Colonic mucosa (tissue), 4 donors: ENCODE measurements at places on chromosomes 16 and 17. TPM values are rescaled to one million over a fixed set of nuclear protein-coding genes. Genes with fewer than 3 reads are reported as not detected.

KRTAP1-4 gene
- total RNA-seq = not detected

RAD51C gene
- total RNA-seq = 13.2 TPM

GRCh38 chr16:75486014-75486675, 9.1 kb downstream of the CHST6 start:
- H3K27ac ChIP-seq = peak overlapping the region; percentile 77
- peaks cover 6% of the 10 kb centered on the region for H3K4me1 ChIP-seq
- DNase-seq = peak; percentile 75

DNA sequence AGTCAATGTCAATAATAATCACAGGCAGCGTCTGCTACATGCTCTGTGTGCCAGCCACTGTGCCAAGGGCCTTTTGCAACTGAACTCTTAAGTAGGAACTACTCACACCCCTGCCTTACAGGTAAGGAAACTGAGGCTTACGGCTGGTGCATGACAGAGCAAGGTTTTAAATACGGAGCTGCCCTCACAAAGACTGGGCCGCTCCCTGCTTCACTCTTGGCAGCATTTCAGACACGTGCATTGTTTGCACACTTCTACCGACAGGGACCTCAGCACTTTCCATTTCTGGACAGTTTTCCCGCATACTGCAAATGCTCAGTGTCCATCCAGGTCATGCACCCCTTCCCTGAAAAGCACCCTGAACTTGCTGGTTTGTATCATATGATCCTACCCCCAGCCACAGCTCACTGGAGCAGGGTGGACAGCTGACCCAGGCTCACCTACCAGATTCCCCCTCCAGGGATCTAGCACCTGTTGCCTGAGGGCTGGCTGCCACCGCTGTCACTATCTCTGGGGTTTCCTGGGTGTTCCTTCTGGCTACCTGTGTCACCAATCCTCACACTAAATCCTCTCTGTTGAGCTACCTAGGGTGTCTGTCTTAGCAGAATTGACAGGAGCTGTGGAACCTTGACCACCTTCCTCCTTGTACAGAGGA, 142.9 kb downstream of the C16orf78 start:
- no peak for DNase-seq
- no peaks in the 10 kb centered on the region for H3K36me3 ChIP-seq
- H3K4me1 ChIP-seq = no peaks in the 10 kb centered on the region
- H3K27ac ChIP-seq = no peak overlapping the region

CCL16 gene
- not detected for total RNA-seq

ALOX15 gene
- total RNA-seq = 0.13 TPM

DNA sequence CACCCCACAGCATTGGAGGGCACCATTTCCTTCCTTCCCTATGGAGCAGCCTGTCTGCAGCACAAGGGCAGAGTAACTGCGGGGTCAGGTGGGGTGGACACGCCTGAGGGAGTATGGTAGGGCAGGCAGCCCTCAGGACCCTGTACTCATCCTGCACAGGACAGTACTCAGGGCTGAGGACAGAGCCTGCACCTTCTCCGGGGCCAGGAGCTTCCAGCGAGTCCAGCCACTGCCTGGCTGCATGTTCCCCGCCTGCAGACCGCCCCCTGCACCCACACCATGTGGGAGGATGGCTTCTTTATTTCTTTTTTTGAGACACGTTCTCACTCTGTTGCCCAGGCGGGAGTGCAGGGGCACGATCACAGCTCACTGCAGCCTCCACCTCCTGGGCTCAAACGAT, 47.6 kb upstream of the CDC42EP4 start:
- no peak overlapping the region for H3K27ac ChIP-seq
- DNase-seq = no peak
- no peaks in the 10 kb centered on the region for H3K4me1 ChIP-seq
- H3K36me3 ChIP-seq = no peaks in the 10 kb centered on the region
- no peaks in the 10 kb centered on the region for H3K27me3 ChIP-seq

GRCh38 chr17:33983824-33984574, 271.1 kb upstream of the CCL2 start:
- H3K27me3 ChIP-seq = no peaks in the 10 kb centered on the region
- no peak for DNase-seq
- no peak overlapping the region for H3K27ac ChIP-seq

GRCh38 chr16:89737341-89738071, 16.2 kb downstream of the ZNF276 start:
- H3K4me3 ChIP-seq = no peak overlapping the region
- no peak for DNase-seq
- no peaks in the 10 kb centered on the region for H3K27me3 ChIP-seq
- H3K27ac ChIP-seq = no peak overlapping the region
- no peaks in the 10 kb centered on the region for H3K4me1 ChIP-seq
- H3K36me3 ChIP-seq = peaks cover 35% of the 10 kb centered on the region

DNA sequence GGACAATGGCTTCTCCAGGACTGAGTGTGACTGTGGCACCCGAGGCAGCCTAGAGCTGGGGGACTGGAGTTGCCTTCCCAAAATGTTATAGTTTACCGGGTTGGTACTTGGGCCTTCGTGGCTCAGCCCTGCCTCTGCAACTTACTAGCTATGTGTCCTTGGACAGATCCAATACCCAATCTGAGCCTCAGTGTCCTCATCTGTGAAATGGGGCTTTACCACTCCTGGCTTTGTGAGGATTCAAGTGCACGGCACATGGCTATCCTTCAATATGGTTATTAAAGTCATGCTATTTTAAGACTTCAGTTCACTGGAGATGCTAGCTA, 9.6 kb downstream of the IRX5 start:
- H3K36me3 ChIP-seq = no peaks in the 10 kb centered on the region
- H3K4me3 ChIP-seq = no peak overlapping the region
- no peak for DNase-seq

GRCh38 chr17:17706140-17707060, 25.1 kb downstream of the RAI1 start:
- H3K27me3 ChIP-seq = no peaks in the 10 kb centered on the region
- H3K27ac ChIP-seq = no peak overlapping the region
- H3K4me1 ChIP-seq = peaks cover 4% of the 10 kb centered on the region
- H3K4me3 ChIP-seq = no peak overlapping the region
- DNase-seq = no peak

DNA sequence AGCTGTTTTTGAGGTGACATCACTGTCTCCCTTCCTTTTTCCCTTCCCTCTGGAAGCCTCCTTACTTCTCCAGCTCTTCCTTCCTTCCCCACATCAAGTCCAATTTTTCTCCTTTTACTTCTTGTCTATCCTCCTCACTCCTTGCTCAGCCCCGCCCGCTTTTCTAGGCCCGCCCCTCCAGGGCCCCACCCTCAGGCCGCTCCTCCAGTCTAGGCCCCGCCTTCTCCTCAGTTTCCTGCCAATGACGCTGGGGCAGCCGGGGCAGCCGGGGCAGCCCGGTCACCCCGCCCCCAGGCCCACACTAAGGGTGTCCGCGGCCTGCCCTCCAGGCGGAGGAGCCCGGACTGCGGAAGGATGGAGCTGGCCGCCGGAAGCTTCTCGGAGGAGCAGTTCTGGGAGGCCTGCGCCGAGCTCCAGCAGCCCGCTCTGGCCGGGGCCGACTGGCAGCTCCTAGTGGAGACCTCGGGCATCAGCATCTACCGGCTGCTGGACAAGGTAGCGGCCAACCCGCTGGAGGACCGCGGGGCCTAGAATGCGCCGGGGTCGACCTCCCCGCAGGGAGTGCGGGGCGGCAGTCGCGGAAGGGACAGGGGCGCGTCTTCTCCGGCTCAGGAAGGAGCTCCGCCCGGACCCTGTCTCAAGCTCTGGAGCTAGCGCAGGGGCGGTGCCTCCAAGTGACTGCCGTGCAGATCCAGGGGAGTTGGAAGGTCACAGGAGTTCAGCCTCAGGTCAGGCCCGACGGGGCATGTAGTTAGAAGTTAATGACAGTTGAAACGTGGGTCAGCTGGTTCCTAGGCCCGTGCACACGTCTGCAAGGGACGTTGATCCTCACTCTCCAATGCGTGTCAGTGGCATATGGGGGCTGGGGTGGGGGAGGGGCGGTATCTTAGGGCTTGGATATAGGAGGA, at the start of gene PCTP:
TSS of gene PCTP (plus strand) at position 302 of the 908 bp plus-strand sequence. CDS start at position 355, 53 bp downstream.
- H3K4me3 ChIP-seq = peak within 1 kb of the TSS; percentile 77
- DNase-seq = peak; percentile 97
- no peaks in the 10 kb centered on the region for H3K36me3 ChIP-seq
- H3K27me3 ChIP-seq = no peaks in the 10 kb centered on the region

- H3K4me1 ChIP-seq = no peaks in the 10 kb centered on the region
- H3K27ac ChIP-seq = no peak overlapping the region
- H3K4me3 ChIP-seq = no peak overlapping the region
- DNase-seq = no peak
Observed at GRCh38 chr17:68310152-68310551, 18.9 kb downstream of the ARSG start.

- no peaks in the 10 kb centered on the region for H3K36me3 ChIP-seq
- H3K4me3 ChIP-seq = no peak overlapping the region
- no peaks in the 10 kb centered on the region for H3K4me1 ChIP-seq
- no peak overlapping the region for H3K27ac ChIP-seq
- no peak for DNase-seq
- H3K27me3 ChIP-seq = no peaks in the 10 kb centered on the region
Observed at GRCh38 chr17:68592682-68593641, 8.2 kb downstream of the FAM20A start.

SDR42E1 gene
- total RNA-seq = 9.1 TPM

DNA sequence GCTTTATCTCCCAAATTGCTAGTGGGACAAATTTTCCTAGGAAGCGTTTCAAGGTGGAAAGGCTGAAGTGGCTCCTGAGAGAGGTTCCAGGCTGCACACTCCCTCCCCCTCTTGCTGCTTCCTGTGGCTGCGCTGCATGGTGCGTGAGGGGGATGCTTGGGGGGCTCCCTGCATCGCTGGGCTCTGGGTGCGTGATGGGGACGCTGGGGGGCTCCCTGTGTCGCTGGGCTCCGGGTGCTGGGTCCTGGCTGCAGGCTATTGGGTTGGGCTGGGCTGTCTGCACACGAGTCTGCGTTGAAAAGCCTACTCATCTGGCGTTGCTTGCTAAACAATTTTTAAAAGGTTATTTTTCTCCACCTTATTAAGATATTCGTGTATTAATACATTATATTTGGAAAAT, 30.1 kb downstream of the NDEL1 start:
- no peaks in the 10 kb centered on the region for H3K4me1 ChIP-seq
- DNase-seq = no peak

MMP15 gene
- total RNA-seq = 79.2 TPM

GRCh38 chr17:8740486-8740885, 4.2 kb downstream of the CCDC42 start:
- no peaks in the 10 kb centered on the region for H3K36me3 ChIP-seq
- no peaks in the 10 kb centered on the region for H3K4me1 ChIP-seq
- no peak for DNase-seq
- H3K27me3 ChIP-seq = no peaks in the 10 kb centered on the region
- H3K27ac ChIP-seq = no peak overlapping the region
- H3K4me3 ChIP-seq = no peak overlapping the region

DNA sequence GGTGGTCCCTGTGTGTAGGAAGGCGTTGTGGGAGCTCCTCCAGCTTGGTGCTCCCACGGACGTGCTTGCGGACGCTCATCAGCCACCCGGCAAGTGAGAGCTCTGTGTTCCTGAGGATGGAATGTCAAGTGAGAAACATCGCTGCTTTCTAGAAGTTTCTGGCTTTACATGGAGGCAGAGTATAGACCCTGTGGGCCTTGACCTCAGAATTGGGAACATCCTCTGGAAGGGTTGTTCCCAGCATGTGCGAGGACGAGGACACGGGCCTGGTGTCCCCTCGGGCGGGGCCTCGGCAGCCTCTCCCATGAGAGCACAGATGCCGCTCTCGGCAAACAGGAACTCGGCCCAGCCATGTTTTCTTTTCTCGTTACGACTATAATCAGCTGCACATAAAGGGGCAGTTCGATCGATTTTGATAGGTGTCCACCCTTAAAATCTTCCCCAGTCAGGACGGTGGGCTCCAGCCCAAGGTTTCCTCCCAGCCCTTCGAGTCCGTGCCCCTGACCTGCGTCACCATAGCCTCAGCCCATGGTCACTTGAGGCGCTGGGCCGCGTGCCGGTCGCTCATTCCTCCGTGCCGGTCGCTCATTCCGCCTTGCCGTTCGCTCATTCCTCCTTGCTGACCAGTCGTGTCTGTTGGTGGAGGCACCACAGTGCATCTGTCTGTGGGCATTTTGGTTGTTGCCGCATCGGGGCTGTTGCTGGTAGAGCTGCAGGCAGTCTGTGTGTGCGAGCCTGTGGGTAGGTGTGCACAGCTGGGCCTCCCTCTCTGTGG, 91.3 kb upstream of the ZNF750 start:
- H3K27me3 ChIP-seq = no peaks in the 10 kb centered on the region
- H3K4me3 ChIP-seq = no peak overlapping the region
- H3K27ac ChIP-seq = no peak overlapping the region
- H3K36me3 ChIP-seq = no peaks in the 10 kb centered on the region

DNA sequence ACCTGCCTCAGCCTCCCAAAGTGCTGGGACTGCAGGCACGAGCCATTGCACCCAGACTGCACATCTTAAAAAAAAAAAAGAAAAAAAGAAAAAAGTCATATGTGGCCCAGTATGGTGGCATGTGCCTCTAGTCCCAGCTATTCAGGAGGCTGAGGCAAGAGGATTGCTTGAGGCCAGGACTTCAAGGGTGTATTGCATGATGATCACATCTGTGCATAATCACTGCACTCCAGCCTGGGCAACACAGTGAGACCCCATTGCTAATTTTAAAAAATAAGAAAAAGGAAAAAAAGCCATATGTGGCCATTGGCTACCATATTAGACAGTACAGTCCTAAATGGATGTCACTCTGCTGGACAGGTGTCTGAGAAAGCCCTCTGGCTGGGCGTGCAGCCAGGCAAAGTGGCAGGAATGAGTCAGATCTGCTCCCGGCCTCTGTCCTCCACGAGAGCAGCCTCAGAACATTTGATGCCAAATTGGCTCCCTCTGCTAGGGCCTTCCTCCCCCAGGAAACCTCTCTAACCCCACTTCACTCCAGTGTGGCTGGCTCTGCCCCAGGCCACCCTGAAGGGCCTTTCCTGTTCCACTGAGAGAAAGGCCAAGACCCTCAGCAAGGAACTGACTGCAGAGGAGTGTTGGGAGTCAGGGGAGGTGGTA, 14.7 kb downstream of the CA7 start:
- peak; percentile 34 for DNase-seq
- H3K27ac ChIP-seq = no peak overlapping the region
- H3K4me1 ChIP-seq = no peaks in the 10 kb centered on the region
- H3K4me3 ChIP-seq = no peak overlapping the region

DNA sequence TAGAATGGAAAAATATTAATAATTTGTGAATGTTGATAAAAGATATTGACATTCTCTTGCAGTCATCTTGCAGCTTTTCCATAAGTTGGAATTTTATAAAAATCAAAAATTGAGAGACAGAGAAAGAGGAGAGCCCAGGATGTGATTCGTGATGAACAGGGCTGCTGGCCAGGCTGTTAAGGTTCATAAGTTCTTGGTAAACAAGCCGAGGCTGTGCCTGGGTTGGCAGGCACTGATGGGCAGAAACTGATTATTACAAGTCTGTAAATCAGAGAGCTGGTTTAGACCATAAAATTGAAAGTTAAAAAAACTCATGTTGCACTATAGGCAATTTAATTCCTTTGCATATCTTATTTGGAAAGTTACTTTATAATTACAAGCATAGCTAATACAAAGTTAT, 533.7 kb downstream of the HAPSTR1 start:
- DNase-seq = no peak
- no peaks in the 10 kb centered on the region for H3K4me1 ChIP-seq
- H3K27ac ChIP-seq = no peak overlapping the region
- H3K36me3 ChIP-seq = no peaks in the 10 kb centered on the region
- no peak overlapping the region for H3K4me3 ChIP-seq
- no peaks in the 10 kb centered on the region for H3K27me3 ChIP-seq

- no peaks in the 10 kb centered on the region for H3K27me3 ChIP-seq
- no peak for DNase-seq
- no peak overlapping the region for H3K4me3 ChIP-seq
- H3K36me3 ChIP-seq = no peaks in the 10 kb centered on the region
- H3K4me1 ChIP-seq = no peaks in the 10 kb centered on the region
Observed at GRCh38 chr17:67461228-67461780, 84.2 kb downstream of the PITPNC1 start.
